Stimulated activated CD8-positive, alpha-beta memory T cell treated with anti-CD3 and anti-CD28 coated beads, Interleukin-12 subunit alpha, Interleukin-12 subunit beta, amount 100 ng/mL, for 1 hour (primary cell): ENCODE measurements at places on chromosomes 7 and 10.

DNA sequence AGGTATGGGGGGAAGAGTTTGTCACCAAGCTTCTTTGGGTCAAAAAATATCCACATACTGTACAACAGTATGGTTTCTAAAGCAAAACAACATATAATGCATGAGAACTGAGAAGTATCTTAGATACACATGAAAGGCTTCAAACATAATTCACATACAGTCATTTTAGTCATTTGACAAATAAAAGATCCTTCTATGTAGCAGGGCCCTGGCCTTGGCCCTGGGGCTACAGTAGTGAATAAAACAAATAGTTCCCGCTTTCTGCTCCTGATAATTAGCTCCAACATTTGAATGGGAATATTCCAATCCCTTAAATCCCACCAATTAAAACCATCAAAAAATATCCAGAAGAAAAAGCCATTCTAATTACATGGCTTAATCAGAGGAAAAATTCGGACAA lies 51.3 kb downstream of the MALSU1 start:
- DNase-seq = no peak

GRCh38 chr7:37247861-37248260 lies 200.8 kb downstream of the ELMO1 start:
- no peak for DNase-seq

- DNase-seq = no peak
These were observed 180.8 kb downstream of the CUX1 start for GRCh38 chr7:101998029-101998905.

DNA sequence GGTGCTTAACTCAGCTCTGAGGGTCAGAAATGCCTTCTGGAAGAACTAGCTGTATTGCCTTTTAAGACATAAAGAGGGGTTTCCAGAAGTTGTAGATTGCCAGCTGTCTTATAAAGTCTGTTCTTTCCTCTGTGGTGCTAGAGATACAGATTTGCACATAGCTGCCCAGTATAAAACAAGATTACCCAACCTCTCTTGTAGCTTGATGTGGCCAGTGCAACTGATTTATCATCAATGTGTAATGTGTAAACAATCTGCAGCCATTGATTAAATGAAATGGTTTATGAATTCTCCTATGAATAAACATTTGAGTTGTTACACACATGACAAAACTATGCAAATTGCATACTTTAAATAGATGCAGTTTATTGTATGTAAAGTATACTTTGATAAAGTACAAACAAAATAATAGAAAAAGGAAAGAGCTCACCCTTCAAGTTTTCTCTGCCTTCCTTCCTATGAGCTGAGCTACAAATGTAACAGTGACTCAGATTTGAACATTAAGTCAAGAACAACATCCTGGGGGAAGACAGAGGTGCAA lies 195.2 kb downstream of the TMEM26 start:
- no peak for DNase-seq

DNA sequence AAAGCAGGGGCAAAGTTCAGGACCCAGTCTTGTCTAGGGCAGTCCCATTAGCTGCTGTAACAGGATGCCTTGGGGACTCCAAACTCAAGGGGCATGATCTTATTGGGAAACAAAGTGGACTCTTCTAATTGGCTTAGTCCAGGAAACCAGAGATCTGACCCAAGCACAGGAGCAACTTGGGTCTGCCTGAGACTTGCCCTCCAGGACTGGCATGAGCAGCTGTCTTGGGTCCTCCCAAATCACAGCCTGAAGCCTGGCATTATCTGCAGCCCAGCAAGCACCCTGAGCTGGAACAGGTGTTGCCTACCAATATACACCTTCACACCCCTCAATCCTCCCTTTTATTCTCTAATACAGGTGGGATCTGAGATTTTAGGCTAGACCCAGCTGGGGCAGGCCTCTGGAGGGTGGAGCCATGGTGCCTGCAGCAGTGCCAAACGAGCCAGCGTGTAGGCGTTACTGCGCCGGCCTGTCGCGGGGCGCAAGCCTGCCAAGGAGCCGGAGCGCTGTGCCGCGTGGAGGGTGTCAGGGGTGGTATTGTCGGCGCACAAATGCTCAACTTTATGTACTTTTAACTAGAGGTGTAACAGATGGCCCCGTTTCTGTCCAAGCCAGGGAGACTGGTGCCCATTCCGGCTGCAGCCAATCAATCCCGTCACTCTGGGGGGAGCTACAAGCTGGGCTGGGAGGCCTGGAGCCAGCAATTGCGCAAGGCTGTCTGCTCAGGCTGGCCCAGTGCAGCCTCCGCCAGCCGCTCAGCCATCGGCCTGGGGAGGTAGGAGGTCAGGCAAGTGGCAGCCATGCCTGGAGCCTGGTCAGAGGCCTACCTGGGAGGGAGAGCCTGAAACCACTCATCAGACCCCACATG lies 12.8 kb upstream of the LBX1 start:
- no peak for DNase-seq

DNA sequence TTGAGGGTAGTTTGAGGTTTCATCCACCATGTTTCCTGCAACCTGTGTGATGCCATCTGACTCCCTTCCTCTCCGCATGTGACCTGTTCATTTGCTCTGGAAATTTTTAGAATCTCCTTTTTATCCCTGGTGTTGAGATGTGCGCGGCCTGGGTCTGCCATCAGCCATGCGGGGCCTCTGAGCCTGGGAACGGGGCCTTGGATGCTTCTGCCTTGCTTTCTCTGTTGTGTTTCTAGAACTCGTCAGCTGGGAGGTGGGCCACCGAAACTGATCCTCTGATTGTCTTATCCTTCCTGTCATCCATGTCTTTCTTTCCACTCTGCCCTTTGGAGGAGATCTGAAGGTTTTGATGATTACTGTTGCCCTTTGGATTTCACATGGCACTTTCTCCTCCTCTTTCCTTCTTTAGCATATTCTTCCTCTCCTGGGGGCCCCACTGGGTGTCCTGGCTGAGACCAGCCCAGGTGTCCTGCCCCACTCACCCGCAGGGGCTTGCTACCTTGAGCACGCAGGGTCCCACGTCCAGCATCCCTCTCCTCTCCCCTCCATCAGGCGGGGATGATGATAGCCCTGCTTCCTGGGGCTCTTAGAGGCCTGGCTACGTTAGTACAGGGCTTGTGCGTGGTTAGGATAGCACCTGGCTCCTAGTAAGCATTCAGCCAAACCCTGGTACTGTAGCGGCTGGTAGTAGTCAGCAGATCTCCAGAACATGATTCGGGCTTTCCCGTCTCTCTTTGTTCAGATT lies 29.9 kb downstream of the PPP2R2D start:
- DNase-seq = no peak

DNA sequence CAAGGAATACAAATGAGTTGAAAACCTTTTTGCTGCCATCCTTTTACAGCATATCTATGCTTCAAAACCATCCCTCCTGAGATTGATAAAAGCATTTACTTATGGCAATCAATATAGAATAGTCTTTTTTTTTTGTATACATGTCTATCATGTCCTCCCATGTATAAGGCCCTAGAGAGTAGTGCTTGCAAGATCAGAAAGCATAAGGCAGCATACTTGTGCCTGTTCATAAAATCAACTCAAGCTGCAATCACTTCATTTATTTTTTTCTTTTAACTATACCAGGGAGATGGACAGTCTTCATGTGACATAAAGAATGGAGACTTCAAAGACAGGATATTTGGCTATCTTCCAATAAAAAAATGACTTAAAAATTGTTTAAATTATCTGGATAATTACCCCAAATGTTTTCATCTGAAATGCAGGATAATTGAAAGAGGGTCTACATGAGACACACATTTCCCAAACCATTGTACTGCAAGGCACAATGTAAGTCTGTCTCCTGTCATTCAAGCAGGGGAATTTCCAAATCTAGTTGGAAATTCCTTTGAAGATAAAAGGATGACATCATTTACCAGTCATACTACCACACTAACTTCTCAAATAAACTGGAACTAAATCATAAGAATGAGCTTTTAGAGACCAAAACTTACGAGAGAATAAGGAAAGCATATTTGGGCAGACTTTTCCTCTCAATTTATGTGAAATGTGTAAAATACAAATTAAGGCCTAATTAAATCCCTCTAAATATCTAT lies 22.5 kb downstream of the LRRN3 start:
- no peak for DNase-seq
